Stimulated activated CD4-positive, alpha-beta T cell treated with anti-CD3 and anti-CD28 coated beads, Interleukin-1b, Interleukin-23, amount 100 ng/mL, for 1 hour (primary cell): ENCODE measurements at places on chromosomes 5 and 9.

DNA sequence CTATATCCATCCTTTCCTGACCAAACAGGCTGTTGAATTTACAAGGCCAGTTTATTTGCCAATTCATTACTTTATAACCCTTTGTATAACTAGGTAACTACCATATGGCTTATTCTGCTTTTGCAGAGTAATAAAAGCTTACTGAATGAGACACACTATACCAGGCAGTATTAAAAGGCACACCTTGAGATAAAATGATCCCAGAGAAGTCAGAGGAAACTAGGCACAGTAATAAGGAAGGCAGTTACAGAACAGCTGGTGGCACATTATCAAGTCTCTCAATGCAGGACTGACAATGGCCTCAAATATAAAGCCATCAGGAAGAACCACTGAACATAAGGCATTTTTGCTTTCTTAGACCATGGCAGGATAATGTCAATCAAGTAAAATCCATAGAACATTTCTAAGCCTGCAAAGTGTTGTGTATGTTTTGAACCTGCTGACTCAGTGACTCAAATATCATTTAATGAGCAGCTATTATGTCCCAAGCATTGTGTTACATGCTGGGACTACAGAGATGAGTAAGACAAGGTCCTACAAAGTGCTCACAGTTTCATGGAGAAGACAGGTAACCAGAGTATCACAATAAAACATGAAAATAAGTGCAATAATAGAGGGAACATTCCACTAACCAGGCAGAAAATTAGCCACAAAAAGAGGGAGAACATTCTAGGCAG lies 52.5 kb downstream of the OXCT1 start:
- DNase-seq: no peak

GRCh38 chr9:111854799-111855198 lies 41.8 kb upstream of the UGCG start:
- DNase-seq: no peak

DNA sequence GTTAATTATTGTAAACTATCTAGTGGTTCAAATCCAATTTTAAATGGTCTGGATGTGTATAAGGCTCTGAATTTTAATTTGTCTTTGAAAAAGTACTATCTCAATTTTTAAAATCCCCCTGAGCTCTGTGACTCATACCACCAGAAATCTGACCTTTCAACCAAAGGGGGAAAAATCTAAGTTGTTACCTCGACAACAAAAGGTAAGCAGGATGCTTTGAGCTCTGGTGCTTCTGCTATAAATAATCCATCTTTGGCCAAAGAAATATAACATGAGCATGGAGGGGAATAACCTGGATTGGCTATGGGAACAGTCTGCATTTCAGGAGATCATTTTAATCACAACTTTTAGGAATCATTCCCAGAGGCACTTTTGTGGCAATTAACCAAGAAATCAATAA lies 76.3 kb upstream of the PCSK1 start:
- no peak for DNase-seq

DNA sequence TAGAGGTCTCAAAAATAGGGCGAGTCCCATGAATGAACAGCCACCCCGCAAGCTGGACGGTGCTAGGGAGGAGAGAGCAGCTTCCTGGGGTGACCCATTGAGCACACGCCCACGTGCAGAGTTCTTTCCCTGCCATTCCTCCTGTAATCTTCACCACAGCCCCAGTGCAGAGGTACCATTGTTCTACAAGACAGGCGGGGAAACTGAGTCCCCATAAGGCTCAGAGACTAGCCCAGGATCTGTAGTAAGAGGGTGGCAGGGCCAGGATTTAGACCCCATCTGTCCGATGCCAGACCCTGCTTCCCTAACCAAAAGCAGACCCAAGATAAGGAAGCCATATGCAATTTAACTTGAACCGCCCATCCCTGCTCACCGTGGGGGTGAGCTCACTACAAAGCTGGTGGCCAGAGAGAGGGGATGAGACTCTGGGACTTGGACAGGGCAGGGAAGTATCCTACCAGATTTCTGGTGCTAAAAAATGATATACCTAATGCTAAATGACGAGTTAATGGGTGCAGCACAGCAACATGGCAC lies 36.7 kb upstream of the ORM1 start:
- DNase-seq: no peak

DNA sequence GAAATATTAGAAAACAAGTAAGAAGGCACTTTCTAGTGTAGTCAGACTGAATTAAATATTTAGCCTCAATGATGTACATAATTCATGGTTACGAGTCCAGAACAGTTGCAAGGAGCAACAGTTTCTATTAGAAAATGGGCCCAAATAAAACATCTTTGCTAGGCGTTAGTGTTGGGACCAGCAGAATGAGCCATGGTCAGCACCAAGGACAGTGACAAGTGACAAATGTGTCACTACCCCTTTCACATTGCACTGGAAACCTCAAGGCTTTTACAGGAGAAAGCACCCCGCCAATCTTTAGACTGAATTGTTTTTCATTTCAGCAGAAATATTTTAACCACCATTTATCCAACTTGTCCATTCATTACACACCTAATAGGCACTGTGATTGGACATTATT lies 301.3 kb upstream of the ADCY2 start:
- no peak for DNase-seq

GRCh38 chr5:87164409-87164808 lies 103.3 kb upstream of the RASA1 start:
- DNase-seq: no peak

DNA sequence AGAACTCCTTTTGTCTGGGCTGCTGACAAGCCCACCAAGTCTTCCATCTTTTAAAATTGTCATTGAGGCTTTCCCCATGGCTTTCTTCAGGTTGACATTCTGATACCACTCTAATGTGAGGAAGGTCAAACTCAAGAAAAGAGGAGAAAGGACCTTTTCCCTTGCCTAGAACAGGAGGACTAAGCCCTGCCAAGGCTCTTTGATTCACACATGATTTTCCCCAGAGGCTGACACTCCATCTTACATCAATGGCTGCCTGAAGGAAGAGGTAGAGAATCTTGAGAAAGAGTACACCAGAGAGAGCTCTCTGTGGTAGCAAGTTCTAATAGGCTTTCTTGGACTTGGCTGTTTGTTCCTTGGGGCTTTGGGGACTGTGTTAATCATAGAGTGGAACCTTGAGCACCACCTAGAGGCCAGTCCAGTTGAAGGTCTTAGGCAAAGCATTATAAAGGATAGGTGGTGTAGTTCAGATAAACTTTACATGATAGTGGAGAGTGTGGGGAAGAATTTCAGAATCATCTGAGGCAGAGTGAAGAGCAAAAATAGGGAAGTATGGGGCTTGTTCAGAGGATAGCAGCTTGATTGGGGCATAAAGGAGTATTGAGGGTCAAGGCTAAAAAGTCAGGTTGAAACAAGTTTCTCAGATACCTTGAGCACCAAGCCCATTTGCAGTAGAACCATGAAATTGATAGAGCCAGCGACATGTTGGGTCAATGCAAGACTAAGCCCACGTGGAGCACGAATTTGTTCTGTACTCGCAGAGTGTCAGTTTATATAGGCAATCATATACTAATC lies 36.7 kb downstream of the NDFIP1 start:
- DNase-seq: peak; percentile 14

DNA sequence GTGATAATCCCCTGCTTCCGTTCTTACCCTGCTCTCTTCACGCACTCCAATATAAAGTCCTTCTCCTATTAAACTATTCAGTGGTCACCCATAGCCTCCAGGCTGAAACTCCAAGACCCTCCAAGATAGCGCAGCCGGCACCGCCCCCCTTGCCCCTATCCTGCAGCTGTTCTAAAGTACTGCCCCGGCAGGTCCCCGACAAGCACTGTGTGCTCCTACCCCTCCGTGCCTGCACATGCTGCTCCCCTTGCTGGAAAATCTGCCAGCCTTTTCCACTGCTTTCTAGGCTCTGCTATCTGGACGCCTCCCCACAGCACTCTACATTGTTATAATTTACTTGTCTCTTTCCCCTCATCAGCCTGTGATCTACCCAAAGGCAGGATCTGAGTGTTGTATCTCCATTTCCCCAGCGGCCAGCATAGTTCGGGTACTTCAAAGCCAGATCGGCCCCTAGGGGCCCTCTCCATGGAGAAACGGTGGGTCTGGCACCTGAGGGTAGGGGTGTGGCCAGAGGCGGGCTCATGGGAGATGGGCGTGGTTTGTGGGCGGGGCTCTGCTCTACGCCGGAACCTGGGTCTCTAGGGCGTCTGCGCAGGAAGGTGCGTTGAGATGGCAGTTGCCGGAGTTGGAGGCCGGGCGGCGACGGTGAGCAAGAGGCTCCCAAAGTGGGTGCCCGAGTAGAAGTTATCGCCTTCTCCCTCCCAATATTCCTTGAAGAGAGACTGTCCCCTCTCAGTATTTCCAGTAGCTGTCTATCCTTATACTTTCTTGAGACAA lies 83.5 kb upstream of the RUSC2 start:
- no peak for DNase-seq

- DNase-seq: no peak
Measured at GRCh38 chr5:146079695-146080373, 25.5 kb downstream of the PLAC8L1 start.

DNA sequence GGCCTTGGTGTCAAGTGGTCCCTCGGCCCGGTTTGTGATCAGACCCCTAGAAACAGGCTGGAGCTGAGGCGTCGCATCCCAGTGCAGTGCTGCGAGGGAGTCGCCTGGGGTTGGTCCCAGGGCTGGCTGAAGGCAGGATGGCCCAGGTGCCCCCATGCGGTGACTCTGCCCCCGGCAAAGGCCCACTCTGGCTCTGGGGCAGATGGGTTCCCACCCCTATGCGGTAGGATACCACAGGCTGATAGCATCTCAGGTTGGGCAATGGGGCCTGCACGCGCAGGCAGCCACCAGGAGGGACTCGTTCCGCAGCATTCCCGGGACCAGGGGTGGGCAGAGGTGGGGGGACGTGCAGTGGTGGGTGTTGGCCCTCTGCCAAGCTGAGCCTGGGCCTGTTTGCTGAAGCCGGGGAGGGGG lies 86.0 kb downstream of the RXRA start:
- no peak for DNase-seq

DNA sequence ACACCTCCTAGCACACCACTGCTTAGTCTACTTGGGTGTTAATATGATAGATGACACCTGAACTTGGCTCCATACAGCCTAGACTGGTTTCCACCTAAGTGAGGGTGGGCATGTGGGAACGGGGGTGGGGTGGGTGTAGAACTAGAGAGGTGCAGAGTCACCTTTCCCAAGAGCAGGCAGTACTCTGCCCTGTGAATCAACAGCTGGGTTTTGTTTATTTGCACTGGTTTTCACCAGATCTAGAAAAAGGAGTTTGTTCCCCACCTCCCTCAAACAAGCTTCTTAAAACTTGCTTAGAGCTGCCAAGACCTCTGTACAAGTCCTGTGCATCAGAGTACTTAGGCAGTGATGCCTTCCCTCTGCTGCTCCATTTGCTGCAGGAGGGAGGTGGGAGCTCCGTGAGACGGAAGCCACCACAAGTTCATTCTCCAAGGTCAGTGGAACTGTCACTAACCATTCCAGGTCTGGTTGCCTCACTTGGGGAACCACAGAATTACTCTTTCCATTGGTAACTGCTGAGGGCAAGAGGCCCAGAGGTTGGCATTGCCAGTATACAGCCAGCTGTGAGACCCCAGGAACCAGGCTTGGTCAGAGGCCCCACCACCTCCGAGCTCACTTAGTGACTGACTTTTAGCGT lies 163.5 kb downstream of the NR3C1 start:
- no peak for DNase-seq

- no peak for DNase-seq
Measured at GRCh38 chr5:38867416-38867815, 21.6 kb downstream of the OSMR start.

DNA sequence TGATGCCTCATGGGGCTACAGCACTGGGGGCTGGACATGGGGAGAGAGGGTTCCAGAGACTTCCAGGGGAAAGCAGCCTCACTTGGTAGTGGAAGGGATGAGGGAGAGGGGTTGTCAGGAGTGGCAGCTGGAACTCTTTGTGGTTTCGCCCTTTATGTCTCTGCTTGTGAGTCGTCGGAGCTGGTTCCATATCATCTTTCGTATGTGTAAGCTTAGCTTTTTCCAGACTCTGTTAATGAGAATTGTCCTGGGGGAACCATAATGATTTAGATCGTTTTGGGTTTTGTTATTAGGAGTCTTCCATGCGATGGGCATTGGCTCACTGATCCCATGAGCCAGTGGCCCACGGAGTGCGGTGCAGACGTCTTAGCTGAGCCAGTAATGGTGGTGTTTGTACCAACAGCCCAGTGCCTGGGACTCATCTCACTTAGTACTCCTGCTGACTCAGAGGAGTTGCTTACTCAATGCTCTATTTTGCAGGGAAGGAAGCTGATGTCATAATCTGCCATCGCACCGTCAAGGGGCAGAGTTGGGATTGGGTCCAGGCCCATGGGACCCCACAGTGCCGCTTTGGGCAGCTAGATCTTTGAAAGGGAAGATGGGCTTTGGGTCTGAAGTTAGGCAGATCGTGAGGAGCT lies 48.5 kb downstream of the NEK6 start:
- no peak for DNase-seq

DNA sequence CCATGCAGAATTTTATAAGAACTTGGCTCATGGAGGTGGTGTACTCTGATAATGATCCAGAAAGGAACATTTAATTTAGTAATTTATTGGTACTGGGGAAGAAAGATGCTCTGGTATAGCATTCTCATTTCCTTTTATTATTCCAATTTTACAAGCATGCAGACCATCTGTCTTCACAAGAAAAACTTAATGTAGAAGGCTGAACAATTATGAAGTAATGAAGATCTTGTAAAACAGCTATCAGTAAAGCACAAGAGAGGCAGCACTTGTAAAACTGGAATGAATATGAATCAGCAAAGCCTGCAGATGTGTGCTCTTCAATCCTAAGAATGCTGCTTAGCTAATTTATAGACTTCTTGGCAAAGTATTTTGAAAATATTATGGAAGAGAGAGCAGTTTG lies 300.0 kb downstream of the YTHDC2 start:
- no peak for DNase-seq

DNA sequence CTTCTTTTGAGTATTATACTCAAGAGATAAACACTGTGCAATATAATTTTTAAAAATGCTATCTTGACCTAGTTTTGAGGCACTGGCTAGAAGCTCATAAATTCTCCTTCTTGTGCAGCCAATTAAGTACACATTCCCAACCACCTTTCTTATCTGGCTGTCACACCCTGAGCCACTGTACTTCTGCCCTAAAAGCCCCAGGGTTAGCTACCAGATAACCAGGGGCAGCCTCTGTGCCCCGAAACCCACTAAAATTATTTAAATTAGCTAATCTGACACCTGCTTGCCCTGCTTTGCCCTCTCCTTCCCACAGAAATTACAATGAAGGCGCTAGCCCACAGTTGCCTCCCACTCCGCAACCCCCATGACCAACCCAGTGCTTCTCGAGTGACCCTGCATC lies 597.3 kb upstream of the TYRP1 start:
- no peak for DNase-seq

DNA sequence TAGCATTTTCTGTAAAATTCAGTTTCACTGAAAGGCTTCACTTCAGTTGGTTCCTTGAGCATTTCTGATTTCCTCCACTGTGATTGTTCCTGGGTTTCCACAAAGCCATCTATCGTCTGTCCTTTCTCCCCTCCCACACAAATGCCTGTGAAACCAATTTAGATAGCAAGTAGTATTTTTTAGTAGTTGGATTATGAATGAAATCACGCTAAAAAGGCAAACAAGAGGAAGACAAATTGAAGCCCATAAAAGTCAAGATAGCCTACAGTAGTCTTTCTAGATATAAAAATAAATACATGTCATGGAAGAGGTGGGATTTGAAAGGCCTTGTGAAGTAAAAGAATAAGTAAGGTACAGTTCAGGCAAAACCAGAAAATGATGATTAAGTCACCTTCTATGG lies 162.8 kb downstream of the ADAMTSL1 start:
- DNase-seq: no peak
